ENCODE measurements at places on chromosomes 3 and 15. TPM values are rescaled to one million over a fixed set of nuclear protein-coding genes. Genes with fewer than 3 reads are reported as not detected.
A peak's percentile ranks its signal among the peaks of the same experiment; 100 is the strongest.

DHX36 gene
- total RNA-seq = 65.5 TPM

BSN gene
- total RNA-seq = 0.35 TPM

ADAMTS7 gene
- total RNA-seq = 5.3 TPM

CAND2 gene
- total RNA-seq = 6.4 TPM

TP63 gene
- 2.1 TPM for total RNA-seq

ITPKA gene
- 0.32 TPM for total RNA-seq

PRTG gene
- 10.5 TPM for total RNA-seq

ERICH6 gene
- total RNA-seq = not detected

MGLL gene
- 132 TPM for total RNA-seq

CYP11A1 gene
- 0.59 TPM for total RNA-seq

DNA sequence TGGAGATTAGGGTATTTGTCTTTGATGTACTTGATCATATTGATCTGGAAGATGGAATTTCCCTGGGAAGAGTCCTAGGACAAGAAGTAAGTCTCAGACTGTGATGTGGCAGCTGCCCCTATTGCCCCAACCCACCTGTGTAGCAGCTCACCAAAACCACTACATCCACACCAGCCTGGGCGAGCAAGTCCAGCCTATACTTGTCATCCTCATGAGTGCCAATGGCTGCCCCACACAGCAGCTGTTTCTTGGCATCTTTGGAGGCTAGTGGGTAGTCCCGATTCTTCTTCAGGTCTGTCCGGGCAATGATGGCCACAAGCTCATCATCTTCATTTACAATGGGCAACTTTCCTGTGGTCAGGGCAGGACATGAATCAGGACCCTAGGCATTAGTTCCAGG is 2.7 kb downstream of the IMPDH2 start:
- H3K27me3 ChIP-seq = no peaks in the 10 kb centered on the region
- no peak overlapping the region for H3K4me3 ChIP-seq
- peaks cover 30% of the 10 kb centered on the region for H3K4me1 ChIP-seq
- no peak for DNase-seq
- H3K27ac ChIP-seq = no peak overlapping the region
- peaks cover 62% of the 10 kb centered on the region for H3K36me3 ChIP-seq

DNA sequence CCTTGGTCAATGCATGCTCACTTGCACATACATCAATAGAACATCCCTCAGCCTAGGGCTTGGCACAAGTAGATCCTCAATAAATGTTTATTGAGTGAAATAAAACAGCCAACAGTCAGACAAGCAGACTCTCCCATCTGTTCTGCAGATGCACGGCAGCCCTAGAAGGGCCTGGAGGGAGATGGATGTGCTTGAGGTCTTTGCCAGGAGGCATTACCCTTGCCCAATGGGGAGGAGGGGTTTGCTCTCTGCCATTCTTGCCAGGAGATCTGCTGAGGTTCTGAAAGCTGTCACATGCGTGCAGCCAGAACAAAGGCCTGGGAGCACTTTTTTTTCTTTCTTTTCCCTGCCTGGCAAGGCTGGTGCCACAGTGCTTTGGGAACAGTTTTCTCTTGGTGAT is 349.3 kb upstream of the THRB start:
- H3K4me1 ChIP-seq = no peaks in the 10 kb centered on the region
- H3K36me3 ChIP-seq = no peaks in the 10 kb centered on the region
- no peak overlapping the region for H3K4me3 ChIP-seq

DNA sequence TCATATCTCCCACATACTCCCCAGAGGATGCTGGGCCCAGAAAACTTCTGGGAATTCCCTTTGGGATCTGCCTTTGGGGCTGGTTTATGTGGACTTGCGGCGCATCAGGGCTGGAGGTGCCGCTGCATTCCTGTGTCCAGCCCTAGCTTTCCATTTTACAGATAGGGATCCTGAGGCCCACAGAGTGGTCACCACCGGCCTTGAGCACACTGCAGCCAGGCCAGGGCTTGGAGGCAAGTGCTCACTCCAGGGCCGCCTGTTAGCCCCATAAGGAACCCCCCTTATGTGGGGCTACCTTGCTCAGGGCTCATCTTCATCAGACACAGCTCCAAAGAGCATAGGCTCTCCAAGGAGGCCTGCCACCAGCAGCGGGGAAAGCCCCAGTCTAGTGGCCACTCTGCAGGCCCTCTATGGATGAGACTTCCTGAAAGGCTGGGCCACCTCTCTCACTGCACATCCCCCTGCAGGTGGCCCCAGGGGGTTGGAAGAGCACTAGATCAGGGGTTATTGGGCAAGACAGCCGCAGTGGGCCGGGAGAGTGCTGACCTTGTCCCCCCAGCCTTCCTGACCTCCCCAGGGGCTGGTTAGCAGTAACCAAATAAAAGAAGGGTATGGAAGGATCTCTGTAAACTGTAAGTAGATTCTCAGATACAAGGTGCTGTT is 9.2 kb upstream of the ATP2B2 start:
- H3K4me1 ChIP-seq = no peaks in the 10 kb centered on the region
- peaks cover 9% of the 10 kb centered on the region for H3K27me3 ChIP-seq
- no peak overlapping the region for H3K4me3 ChIP-seq
- H3K36me3 ChIP-seq = no peaks in the 10 kb centered on the region
- no peak for DNase-seq

DNA sequence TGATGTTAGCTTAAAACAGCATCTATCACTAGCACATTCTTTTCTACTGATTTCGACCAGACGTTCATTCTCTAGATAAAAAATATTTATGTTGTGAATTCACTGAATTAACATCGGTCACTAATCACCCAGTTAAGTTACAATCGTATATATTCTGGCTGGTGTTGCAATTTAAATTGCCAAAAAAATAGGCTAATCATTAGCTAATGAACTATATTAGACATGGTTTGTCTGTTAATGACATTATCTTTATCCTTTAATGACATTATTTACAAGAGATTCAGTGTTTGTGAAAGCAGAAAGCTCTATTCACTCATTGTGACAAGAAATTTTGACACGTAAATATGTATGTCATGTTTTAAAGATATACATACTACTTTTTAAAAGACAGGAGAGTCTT is 6.7 kb downstream of the GHSR start:
- H3K4me3 ChIP-seq = no peak overlapping the region
- H3K36me3 ChIP-seq = no peaks in the 10 kb centered on the region
- H3K27ac ChIP-seq = no peak overlapping the region
- H3K4me1 ChIP-seq = no peaks in the 10 kb centered on the region

GRCh38 chr3:79551997-79552396 is 215.8 kb downstream of the ROBO1 start:
- H3K27ac ChIP-seq = no peak overlapping the region
- H3K4me1 ChIP-seq = no peaks in the 10 kb centered on the region
- no peak overlapping the region for H3K4me3 ChIP-seq
- no peaks in the 10 kb centered on the region for H3K36me3 ChIP-seq
- DNase-seq = no peak
- H3K27me3 ChIP-seq = no peaks in the 10 kb centered on the region

DNA sequence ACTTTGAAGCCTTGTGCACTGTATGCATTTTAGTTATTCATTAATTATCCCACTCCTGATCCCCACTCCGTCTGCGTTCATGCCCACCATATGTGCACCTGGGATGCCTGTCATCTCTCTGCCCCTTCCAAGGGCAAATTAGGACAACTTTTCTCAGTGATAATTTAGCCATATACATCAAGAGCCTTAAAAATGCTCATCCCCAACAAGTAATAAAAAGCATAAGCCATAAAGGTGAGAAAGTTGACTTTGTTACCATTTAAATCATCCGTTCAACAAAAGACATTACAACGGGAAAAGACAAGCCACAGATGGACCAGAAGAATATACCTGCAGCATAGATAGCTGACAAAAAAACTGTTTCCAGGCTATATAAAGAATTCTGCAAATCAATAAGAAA is 131.4 kb upstream of the LINGO1 start:
- no peak overlapping the region for H3K4me3 ChIP-seq
- H3K4me1 ChIP-seq = no peaks in the 10 kb centered on the region
- H3K36me3 ChIP-seq = no peaks in the 10 kb centered on the region
- no peak overlapping the region for H3K27ac ChIP-seq
- no peak for DNase-seq

GRCh38 chr3:157231071-157231470 is 71.1 kb upstream of the CCNL1 start:
- no peaks in the 10 kb centered on the region for H3K27me3 ChIP-seq
- no peaks in the 10 kb centered on the region for H3K4me1 ChIP-seq
- H3K36me3 ChIP-seq = no peaks in the 10 kb centered on the region

- no peaks in the 10 kb centered on the region for H3K27me3 ChIP-seq
- no peaks in the 10 kb centered on the region for H3K36me3 ChIP-seq
- H3K4me1 ChIP-seq = no peaks in the 10 kb centered on the region
- no peak overlapping the region for H3K4me3 ChIP-seq
These were observed 189.4 kb upstream of the CHRM5 start for GRCh38 chr15:33778852-33779251.

- no peak overlapping the region for H3K4me3 ChIP-seq
- no peaks in the 10 kb centered on the region for H3K36me3 ChIP-seq
- H3K4me1 ChIP-seq = no peaks in the 10 kb centered on the region
- H3K27ac ChIP-seq = no peak overlapping the region
- H3K27me3 ChIP-seq = no peaks in the 10 kb centered on the region
These were observed 291.7 kb upstream of the CNTN3 start for GRCh38 chr3:74906181-74906580.

- no peak for DNase-seq
- peaks cover 23% of the 10 kb centered on the region for H3K4me1 ChIP-seq
- H3K27ac ChIP-seq = no peak overlapping the region
- peak overlapping the region; percentile 52 for H3K4me3 ChIP-seq
- no peaks in the 10 kb centered on the region for H3K36me3 ChIP-seq
These were observed 1.3 kb downstream of the FRMD5 start for GRCh38 chr15:44193651-44194322.

DNA sequence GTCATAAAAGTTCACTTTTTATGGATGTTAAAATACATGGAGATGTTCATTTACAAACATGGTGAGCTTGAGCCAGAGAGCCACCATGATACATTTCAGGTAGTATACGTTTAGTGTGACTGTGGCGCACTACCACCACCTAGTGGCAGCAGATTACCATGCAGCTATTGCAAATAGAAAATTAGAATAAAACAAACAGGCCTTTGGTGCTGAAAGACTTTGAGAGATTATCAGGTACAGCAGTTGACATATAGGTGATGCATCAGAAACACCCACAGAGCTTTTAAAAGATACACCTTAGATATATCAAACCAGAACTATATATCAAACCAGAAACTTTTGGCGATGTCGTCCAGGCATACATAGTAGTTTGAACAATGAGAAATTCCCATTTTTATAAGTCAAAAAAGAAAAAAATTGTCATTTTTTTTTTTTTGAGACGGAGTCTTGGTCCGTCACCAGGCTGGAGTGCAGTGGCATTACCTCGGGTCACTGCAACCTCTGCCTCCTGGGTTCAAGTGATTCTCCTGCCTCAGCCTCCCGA is 42.0 kb upstream of the ICE2 start:
- H3K4me1 ChIP-seq = peaks cover 13% of the 10 kb centered on the region
- H3K27me3 ChIP-seq = no peaks in the 10 kb centered on the region
- DNase-seq = peak; percentile 66
- peaks cover 4% of the 10 kb centered on the region for H3K36me3 ChIP-seq

- H3K4me1 ChIP-seq = peaks cover 8% of the 10 kb centered on the region
- no peak overlapping the region for H3K4me3 ChIP-seq
- DNase-seq = no peak
- no peaks in the 10 kb centered on the region for H3K27me3 ChIP-seq
- peak overlapping the region; percentile 7 for H3K27ac ChIP-seq
These were observed 38.1 kb downstream of the TRAK1 start for GRCh38 chr3:42129014-42129953.

DNA sequence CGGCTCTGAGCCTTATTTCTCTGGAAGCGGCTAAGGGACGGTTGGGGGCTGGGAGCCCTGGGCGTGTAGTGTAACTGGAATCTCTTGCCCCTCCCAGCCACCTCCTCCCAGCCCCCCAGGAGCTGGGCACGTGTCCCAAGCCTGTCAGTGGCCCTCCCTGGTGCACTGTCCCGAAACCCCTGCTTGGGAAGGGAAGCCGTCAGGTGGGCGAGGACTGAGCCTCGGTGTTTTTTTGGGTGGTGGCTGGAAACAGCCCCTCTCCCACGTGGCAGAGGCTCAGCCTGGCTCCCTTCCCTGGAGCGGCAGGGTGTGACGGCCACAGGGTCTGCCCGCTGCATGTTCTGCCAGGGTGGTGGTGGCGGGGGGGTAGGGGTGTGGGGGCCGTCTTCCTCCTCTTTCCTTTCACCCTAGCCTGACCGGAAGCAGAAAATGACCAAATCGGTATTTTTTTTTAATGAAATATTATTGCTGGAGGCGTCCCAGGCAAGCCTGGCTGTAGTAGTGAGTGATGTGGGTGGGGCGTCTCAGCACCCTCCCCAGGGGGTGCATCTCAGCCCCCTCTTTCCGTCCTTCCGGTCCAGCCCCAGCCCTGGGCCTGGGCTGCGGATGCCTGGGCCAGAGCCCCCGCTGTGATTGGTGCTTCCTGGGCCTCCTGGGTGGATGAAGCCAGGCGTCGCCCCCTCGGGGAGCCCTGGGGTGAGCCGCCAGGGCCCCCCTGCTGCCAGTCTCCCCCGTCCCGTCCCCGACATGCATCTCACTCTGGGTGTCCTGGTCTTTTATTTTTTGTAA is 58.8 kb upstream of the GOLGA8A start:
- H3K36me3 ChIP-seq = no peaks in the 10 kb centered on the region
- H3K4me3 ChIP-seq = no peak overlapping the region
- peaks cover 55% of the 10 kb centered on the region for H3K27me3 ChIP-seq

DNA sequence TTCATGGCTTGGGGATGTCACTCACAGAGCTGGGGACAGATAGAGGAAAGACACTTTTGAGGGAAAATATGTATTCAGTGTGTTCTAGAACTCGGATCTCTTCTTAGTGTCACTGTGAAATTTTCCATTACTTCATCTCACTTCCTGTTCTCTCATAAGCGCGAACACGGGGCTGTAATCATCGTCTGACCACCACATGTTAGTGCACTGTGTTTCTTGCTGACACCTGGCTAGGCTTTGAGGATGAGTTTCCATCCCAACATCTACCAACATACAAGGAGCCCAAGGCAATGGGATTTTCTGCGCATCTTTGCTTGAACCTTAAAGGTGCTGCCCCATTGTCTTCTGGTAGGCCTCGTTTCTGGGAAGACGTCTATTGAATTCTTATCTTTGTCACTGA is 84.0 kb downstream of the LIPC start:
- no peak overlapping the region for H3K27ac ChIP-seq
- no peak for DNase-seq
- H3K4me3 ChIP-seq = no peak overlapping the region

GRCh38 chr3:8962226-8962861 is 928 bp downstream of the RAD18 start:
- H3K4me3 ChIP-seq = peak overlapping the region; percentile 86
- no peaks in the 10 kb centered on the region for H3K27me3 ChIP-seq
- H3K36me3 ChIP-seq = no peaks in the 10 kb centered on the region
- peak overlapping the region; percentile 84 for H3K27ac ChIP-seq
- peaks cover 9% of the 10 kb centered on the region for H3K4me1 ChIP-seq

DNA sequence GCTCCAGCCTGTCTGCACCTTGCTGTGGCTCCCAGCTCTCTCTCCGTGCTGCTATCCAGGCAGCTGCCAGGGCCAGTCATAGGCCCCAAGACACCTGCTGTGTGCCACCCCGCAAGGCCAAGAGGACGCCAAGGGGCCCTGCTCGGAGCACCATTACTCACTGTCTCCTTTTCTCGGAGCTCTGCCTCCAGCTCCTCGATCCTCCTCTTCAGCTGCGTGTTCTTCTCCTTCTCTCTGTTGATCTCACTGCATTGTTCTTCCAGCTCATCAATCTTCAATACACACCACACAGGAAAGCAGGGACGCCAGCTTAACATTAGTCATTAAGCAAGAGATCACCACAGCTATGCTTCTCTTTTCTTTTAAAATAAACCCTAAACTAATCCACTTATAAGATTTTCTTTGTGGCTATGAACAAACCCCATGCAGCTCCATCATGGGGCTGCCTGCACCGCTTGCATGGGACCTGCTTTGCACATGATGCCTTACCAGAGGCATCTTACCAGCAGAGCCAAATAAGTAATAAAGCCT is 42.6 kb downstream of the WHAMM start:
- DNase-seq = no peak
- H3K4me3 ChIP-seq = no peak overlapping the region
- H3K27me3 ChIP-seq = no peaks in the 10 kb centered on the region
- peaks cover 19% of the 10 kb centered on the region for H3K4me1 ChIP-seq
- peaks cover 5% of the 10 kb centered on the region for H3K36me3 ChIP-seq

Data from lower lobe of right lung (tissue), 2 donors.